ENCODE measurements at places on chromosomes 12 and 14. TPM values are rescaled to one million over a fixed set of nuclear protein-coding genes. Genes with fewer than 3 reads are reported as not detected.
A peak's percentile ranks its signal among the peaks of the same experiment; 100 is the strongest.

- DNase-seq = no peak
- H3K4me3 ChIP-seq = no peak overlapping the region
- H3K4me1 ChIP-seq = peaks cover 14% of the 10 kb centered on the region
- H3K27me3 ChIP-seq = no peaks in the 10 kb centered on the region
Measured at GRCh38 chr12:52913431-52913821, 8.6 kb upstream of the KRT8 start.

DNA sequence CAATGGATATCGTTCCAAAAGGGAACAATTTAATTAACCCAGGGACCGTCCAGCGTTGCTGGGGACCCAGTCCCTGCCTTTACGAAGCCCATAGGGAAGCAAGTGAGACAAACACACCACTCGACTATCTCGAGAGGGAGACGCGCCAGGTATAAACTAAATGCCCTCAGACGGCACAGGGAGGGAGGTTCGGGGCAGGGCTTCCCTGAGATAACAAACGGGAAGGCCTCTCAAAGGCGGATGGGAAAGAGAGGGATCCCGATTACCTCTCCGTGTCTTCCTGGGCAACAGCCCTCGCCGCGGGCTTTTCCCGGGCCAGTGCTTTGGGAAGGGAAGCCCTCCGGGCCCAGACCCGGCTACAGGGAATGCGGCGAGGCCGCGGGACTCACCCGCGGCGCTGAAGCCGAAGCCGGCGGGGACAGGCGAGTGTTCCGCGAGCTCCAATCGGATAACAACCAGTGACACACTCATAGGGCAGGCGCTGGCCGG lies 390 bp downstream of the BRAP start:
- H3K36me3 ChIP-seq = peaks cover 6% of the 10 kb centered on the region
- H3K4me3 ChIP-seq = peak overlapping the region; percentile 95
- H3K4me1 ChIP-seq = peaks cover 18% of the 10 kb centered on the region
- no peaks in the 10 kb centered on the region for H3K27me3 ChIP-seq

Gene PIANP
- 0.13 TPM for total RNA-seq

Gene APEX1
- total RNA-seq = 163 TPM

DNA sequence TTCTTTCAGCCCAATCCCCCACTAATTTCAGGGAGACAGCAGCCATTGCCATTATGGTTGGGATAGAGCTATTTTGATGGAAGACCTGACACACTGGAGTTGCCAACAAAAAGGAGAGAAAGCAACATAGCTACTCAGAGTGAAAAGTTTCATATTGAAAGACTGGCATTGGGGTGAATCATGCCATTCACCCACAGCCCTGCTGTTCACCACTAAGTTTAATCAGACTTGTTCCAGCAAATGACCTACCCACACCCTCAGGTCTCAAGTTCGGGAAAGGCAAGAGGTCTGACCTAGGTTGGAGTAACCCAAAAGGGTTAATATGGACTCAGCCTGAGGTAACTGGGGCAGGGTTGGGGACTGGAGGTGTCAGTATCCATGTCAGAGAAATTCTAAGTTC lies 169.2 kb downstream of the PAWR start:
- no peaks in the 10 kb centered on the region for H3K4me1 ChIP-seq
- no peaks in the 10 kb centered on the region for H3K27me3 ChIP-seq
- no peaks in the 10 kb centered on the region for H3K36me3 ChIP-seq
- DNase-seq = no peak
- H3K4me3 ChIP-seq = no peak overlapping the region
- H3K27ac ChIP-seq = no peak overlapping the region

GRCh38 chr12:40106202-40106533 lies 287 bp upstream of the SLC2A13 start:
- peaks cover 22% of the 10 kb centered on the region for H3K4me1 ChIP-seq
- no peaks in the 10 kb centered on the region for H3K36me3 ChIP-seq
- peak overlapping the region; percentile 71 for H3K4me3 ChIP-seq
- no peak overlapping the region for H3K27ac ChIP-seq

DNA sequence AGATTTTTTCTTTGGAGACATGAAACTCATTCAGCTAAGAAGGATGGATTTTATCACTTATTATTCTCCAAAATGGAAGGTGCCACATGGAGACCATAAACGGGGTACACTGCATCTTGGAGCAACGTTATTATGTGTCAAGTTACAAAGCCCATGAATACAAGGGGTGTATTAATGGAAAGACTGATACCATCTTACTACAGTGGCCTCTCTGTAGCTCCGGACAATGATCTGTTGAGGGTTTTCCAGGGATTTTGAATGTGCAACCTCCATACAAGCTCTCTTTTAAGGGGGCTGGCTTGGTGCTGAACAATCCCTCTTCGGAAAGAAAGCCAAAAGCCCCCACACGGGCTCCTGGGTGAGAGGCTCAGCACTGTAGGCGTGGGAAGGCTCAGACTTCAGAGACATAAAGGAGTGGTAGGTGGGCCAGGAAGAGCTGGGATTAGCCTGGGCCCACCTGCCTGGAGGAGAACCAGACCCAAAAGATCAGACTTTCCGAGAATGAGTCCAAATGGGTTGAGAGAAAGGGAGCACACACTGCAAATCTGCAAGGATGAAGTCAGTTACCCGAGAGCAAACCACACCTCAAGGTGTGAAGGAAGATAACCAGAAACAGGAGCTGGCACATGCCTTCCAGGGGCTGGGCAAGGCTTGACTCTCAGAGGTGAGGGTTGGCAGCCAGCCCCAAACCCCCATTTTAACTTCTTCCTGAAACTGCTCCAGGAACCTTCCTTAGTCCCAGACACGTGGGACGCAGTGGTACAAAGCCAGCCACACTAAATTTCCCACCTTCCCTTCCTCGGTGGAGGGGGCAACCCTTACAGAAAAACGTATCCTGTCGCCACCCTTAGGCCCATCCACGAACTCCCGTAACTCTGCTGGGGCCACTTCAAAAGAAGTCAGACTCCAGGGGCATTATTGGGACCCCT lies 1.5 kb downstream of the VPS37B start:
- peaks cover 54% of the 10 kb centered on the region for H3K4me1 ChIP-seq
- DNase-seq = no peak
- no peaks in the 10 kb centered on the region for H3K27me3 ChIP-seq
- peak overlapping the region; percentile 91 for H3K4me3 ChIP-seq

Data from Panc1 (cell line).